ENCODE measurements at places on chromosomes 16 and 17.

DNA sequence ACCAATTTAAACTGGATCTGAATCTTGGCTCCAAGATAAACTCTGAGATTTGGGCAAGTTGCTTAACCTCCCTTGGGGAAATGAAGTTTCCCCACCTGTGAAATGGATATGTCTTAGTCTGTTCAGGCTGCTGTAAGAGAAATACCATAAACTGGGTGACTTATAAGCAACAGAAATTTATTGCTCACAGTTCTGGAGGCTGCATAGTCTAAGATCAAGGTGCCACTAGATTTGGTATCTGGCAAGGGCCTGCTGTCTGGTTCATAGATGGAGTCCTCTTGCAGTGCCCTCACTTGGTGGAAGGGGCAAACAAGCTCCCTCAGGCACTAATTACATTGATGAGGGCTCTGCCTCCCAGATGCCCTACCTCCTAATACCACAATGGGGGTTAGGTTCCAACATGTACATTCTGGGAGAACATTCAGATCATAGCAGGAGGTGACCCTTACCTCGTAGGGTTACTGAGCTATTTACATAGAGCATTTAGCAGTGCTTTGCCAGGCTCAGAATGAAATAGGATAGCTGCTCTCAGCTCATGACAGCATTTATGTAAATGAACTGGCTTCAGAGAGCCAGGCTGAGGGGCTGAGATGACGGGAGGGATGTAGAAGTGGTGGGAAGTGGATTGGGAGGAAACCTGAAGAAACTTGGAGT is 83.9 kb downstream of the SPECC1 start:
- DNase-seq = no peak

- DNase-seq = no peak
These were observed 1.5 kb downstream of the PSMD7 start for GRCh38 chr16:74298104-74298503.

DNA sequence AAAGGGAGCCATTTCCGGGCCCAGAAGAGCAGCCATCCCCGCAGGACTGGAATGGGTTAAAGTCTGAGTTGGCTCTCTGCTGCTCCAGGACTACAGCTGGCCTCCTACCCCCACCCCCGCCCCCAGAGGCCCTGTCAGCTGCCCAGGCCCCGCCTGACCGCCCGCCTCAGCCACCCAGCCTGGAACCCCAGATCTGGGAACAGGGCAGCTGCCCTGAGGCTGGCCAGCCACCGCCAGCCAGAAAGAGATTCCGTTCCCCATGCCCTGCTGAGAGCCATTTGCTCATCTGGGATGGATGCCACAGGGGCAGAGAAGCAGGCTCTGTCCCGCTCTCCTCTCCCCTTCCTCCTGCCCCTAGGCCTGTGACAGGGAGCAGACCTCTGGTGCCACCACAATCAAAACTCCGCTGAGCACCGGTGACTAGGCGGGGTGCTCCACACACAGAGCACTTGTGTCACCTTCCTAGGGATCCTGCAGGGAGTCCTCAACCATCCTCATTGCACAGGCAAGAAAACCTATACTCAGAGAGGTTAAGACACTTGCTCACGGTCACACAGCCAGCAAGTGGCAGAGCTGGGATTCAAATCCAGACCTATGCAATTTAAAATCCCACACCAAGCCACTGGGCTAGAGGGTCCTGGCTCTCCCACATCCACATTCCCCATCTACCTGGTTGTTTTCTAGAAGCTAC is 44.1 kb downstream of the ZNF423 start:
- DNase-seq = no peak

GRCh38 chr16:27740496-27741201 is 190.7 kb downstream of the KATNIP start:
- DNase-seq = no peak

- no peak for DNase-seq
These were observed 6.5 kb upstream of the BAHCC1 start for GRCh38 chr17:81388612-81389367.

GRCh38 chr16:69366431-69366830 is 14.8 kb upstream of the TMED6 start:
- DNase-seq = no peak

DNA sequence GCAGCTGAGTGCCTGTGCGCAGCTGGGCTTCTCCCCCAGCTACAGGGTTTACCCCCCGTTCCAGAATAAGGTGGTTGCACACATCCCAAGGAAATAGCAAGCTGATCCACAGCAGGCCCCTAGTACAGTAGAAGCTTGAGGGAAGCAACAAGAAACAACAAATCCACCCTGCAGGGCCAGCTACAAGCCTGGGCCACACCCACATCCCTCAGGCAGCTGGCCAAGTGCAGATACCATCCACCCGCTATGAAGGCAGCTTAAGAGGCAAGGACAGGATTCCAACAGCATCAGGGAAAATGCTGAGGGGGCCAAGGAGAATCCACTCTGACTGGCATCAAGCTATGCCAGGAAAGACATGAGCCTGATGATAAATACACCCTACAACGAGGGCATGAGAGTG is 66.9 kb upstream of the RCVRN start:
- no peak for DNase-seq

DNA sequence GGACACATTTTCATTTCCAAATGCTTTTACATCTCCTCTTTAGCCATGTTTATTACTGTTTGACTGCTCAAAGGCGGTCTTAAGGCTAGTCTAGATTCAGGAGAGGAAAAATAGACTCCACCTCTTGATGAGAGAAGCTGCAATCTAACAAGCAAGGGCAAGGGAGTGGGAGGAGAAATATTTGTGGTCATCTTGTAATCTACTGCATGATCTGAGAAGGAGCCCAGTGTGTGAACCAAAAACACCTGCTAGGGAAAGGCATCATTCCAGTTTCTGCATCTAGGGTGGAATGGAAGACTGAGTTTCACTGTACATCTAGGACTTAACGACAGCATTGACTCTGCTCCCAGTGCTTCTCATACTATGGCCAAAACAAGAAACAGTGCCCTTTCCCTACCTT is 232.2 kb upstream of the HS3ST3A1 start:
- no peak for DNase-seq

GRCh38 chr16:89811321-89811720 is 5.1 kb downstream of the FANCA start:
- peak; percentile 43 for DNase-seq

GRCh38 chr16:89720551-89720812 is 216 bp downstream of the VPS9D1 start:
- no peak for DNase-seq

DNA sequence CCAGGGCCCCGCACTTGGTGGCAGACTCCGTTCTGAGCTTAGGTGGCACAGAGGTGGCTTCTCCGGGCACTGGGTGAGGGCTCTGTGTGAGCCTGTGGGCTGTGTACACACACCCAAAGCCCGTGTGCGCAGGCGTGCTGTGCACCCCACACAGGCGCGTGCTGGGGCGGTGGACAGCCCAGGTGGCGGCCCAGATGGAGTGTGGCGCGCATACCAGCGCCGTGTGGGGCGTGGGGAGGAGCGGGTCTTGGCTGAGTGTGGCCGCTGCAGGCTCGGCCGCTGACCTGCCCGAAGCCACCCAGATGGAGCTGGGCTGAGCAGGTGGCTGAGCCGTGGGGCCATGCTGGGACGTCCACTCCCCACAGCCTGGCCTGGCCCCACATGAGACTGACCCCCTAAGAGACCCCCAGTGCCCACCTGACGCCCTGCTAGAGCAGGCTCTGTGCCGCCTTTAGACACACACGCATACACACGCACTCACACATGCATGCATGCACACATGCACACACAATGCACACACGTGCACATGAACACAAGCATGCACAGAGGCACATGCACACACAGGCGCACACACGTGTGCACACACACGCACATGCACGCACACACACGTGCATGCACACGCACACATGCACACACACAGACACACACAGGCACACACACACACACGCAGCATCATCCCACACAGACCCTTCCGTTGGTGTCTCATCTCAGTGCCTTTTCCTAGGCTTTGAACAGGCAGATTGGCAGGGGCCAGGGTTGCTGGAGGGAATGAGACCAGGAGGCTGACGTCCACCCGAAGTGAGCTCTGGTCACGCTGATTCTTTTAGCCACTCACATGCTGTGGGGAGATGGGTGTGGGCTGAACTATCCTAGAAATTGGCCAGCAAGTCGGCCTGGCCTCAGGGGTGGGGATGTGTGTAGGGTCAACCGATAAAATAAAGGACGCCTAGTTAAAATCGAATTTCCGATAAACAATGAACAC is 2.1 kb downstream of the PRR35 start:
- DNase-seq = no peak

GRCh38 chr17:81084680-81085419 is 49.9 kb downstream of the BAIAP2 start:
- DNase-seq = no peak

- DNase-seq = no peak
These were observed 3.4 kb downstream of the TMEM11 start for GRCh38 chr17:21210411-21211076.

DNA sequence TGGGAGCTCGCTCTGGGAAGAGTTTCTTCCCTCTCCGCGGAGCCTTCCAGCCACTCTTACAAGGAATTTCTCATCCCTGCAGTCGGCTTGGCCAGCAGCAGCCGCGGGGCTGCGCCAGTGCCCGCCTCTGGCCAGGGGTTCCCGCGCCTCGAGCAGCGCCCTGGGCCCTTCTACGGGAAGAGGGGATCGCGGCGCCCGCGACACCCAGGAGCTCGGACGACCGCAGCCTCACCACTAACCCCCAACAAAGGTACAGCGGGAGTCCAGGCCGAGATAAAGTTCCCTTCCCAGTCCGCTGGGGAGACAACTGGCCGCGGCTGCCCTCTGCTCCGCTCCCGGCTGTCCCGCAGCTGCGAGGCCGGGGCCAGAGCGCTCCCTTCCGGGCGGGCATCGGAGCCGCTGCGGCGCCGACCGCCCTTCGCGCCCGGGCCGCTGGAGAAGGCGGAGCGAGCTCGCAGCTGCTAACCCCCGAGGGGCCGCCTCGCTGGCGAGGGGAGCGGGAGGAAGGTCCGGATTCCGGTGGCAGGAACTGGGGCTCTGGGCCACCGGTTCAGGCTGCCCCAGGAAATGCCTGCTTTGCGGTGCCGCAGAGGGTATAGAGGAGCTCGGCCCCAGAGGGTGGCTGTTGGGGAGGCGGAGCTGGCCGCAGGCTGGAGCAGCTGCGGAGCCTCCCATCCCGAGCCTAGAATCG is 3.6 kb upstream of the HS3ST3B1 start:
- DNase-seq = peak; percentile 14

DNA sequence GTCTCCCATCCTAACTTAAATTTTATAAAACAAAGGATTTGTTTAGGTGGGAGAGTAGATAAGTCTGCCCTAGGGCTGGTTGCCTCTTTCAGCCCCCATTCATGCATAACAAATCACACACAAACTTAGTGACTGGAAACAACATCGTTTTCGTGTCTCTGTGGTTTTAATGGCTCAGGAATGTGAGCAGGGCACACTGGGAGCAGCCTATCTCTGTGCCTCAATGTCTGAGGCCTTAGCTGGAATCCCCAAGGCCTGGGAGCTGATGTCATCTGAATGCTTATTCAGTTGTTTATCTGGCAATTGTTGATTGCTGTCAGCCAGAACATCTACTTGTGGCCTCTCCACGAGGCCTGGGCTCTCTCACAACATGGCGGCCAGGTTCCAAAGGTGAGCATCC is 101.9 kb upstream of the HSBP1 start:
- DNase-seq = no peak

GRCh38 chr17:43670645-43671030 is 8.9 kb upstream of the MEOX1 start:
- no peak for DNase-seq

DNA sequence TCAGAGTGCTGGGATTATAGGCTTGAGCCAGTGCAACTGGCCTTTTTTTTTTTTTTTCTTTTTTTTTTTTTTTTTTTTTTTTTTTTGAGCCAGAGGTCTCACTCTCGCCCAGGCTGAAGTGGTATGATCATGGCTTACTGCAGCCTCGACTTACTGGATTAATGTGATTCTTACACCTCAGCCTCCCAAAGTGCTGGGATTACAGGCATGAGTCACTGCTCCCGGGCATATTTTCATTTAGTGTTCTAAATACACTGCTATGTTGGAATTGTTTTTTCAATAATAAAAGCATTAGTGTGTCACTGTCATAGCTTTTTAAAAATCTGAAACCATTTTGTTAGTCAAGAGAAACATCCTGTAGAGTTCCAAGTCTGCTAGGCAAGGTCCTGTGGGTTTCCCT is 40.3 kb downstream of the NDE1 start:
- DNase-seq = no peak
